ENCODE measurements at places on chromosomes 6 and 20. TPM values are rescaled to one million over a fixed set of nuclear protein-coding genes. Genes with fewer than 3 reads are reported as not detected.

Gene HFE
- 22.7 TPM for total RNA-seq

Gene CD40
- total RNA-seq, result 6.0 TPM

Gene ZSCAN23
- total RNA-seq, result 3.1 TPM

DNA sequence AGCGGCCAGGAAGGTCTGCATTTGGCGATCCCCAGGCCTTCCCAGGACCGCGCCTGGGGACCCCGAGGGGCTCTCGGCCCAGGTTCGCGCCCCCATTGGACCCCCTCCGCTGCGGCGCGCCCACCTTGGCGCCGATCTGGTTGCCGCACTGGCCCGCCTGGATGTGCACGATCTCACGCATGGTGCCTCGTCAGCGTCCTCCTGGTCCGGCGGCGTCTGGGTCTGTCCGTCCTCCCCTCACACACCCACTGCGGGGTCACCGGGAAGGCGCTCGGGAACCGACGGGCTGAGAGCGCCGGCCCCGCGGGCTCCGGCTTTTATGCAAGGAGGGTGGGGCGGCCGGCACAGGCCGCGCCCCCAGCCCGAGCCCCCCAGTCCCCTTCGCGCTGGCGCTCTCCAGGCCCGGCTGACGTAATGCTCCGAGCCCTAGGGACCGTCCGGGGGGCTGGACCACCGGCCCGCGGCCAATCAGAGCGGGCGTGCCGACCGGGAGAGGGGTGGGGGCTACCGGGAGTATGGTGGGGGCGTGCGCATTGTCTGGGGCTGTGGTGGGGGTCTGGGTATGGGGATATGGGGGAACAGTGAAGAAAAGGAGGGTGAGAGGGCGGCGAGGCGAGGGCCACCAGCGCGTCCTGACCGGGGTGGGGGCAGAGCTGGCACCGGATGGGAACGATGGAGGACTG is at the start of gene TUBB2B:
TUBB2B (minus strand) TSS at position 291 of the 683 bp plus-strand sequence; CDS start at position 181, 110 bp downstream.
- no peak within 1 kb of the TSS for H3K27ac ChIP-seq
- H3K27me3 ChIP-seq, result peaks cover 38% of the 10 kb centered on the region
- DNase-seq, result no peak

- no peak overlapping the region for H3K27ac ChIP-seq
- no peak overlapping the region for H3K4me3 ChIP-seq
- peaks cover 4% of the 10 kb centered on the region for H3K4me1 ChIP-seq
- DNase-seq, result no peak
- no peaks in the 10 kb centered on the region for H3K27me3 ChIP-seq
- H3K36me3 ChIP-seq, result no peaks in the 10 kb centered on the region
These were observed 41.8 kb upstream of the BACH2 start for GRCh38 chr6:90338409-90338808.

- DNase-seq, result peak; percentile 27
- no peak overlapping the region for H3K4me3 ChIP-seq
- H3K4me1 ChIP-seq, result peaks cover 20% of the 10 kb centered on the region
- no peak overlapping the region for H3K27ac ChIP-seq
- no peaks in the 10 kb centered on the region for H3K27me3 ChIP-seq
These were observed 11.5 kb downstream of the SRXN1 start for GRCh38 chr20:641516-641875.

- DNase-seq, result no peak
- H3K27ac ChIP-seq, result no peak overlapping the region
- H3K27me3 ChIP-seq, result no peaks in the 10 kb centered on the region
- no peaks in the 10 kb centered on the region for H3K4me1 ChIP-seq
- no peaks in the 10 kb centered on the region for H3K36me3 ChIP-seq
These were observed 19.5 kb downstream of the GSTA4 start for GRCh38 chr6:52975580-52975979.

DNA sequence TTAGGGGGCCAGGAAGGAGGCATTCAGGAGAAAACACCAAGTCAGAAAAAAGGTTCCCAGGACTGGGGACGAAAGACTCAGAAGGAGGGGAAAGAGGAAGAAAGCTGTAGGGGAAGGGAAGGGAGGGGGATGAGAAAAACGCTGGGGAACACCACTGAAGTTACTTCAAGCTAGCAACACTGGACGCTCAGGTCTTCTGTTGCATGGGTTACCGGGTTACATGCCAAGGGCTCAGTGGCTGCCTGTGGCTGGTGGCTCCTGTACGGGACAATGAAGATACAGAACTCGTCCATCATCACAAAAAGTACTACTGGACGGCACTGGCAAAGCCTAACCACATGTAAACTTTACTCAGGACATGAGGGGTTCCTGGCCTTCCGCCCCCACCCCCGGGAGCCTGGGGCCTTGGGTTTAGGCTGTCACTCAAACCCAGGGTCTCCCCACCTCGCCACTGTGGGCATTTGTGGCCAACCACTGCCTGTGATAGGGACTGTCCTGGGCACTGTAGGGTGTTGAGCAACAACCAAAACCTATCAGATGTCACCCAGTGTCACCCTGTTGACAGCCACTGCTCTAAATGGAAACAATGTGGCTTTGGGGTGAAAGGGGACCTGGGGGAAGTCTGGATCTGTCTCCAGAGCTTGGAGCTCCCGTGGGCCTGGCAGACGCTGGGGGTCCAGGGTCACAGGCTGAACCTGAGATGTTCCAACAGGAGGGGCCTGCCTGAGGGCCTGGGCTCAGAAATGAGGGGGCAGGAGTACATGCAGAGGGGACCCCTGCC is 40.3 kb upstream of the CD93 start:
- H3K4me3 ChIP-seq, result no peak overlapping the region
- H3K36me3 ChIP-seq, result no peaks in the 10 kb centered on the region
- H3K27me3 ChIP-seq, result no peaks in the 10 kb centered on the region
- peaks cover 28% of the 10 kb centered on the region for H3K4me1 ChIP-seq

DNA sequence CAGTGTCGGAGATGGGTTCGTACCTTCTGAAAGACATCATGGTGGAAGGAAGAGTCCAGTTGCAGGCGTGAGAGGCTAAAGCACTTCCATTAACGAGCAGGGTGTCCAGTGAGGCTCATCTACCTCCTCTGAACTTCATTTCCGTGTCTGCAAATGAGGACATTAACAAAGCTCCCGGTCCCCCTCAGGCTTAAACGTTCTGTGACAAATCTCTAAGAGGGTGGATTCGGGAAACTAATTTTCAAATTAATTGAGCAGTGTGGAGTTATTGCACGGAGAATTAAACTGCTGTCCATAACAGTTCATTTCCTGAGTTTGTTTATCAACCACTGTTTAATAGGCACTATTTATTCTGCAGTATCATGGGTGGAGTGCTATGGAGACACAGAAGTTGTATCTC is 68.2 kb downstream of the TRMT6 start:
- H3K4me3 ChIP-seq, result no peak overlapping the region
- DNase-seq, result no peak

DNA sequence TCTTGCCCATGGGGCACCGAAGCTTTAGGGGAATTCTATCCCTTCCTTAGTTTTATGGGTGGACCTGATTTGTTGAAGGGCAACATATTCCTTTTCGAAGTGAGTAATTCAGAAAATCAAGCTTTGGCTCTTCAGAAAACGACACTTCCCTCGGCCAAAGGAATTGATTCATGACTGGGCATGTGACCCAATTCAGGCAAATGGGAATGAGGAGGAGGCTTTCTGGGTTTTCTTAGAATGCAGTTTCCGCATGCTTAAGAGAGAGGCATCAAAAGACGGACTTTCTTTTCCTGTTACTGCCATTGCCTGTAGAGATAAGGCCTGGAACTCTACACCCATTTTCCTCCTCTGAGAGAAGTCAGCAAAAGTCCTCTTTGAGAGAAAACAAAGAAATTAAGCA is 179.5 kb downstream of the RFPL4B start:
- no peaks in the 10 kb centered on the region for H3K27me3 ChIP-seq
- no peaks in the 10 kb centered on the region for H3K4me1 ChIP-seq
- H3K4me3 ChIP-seq, result no peak overlapping the region
- no peak for DNase-seq
- no peak overlapping the region for H3K27ac ChIP-seq
- H3K36me3 ChIP-seq, result no peaks in the 10 kb centered on the region

DNA sequence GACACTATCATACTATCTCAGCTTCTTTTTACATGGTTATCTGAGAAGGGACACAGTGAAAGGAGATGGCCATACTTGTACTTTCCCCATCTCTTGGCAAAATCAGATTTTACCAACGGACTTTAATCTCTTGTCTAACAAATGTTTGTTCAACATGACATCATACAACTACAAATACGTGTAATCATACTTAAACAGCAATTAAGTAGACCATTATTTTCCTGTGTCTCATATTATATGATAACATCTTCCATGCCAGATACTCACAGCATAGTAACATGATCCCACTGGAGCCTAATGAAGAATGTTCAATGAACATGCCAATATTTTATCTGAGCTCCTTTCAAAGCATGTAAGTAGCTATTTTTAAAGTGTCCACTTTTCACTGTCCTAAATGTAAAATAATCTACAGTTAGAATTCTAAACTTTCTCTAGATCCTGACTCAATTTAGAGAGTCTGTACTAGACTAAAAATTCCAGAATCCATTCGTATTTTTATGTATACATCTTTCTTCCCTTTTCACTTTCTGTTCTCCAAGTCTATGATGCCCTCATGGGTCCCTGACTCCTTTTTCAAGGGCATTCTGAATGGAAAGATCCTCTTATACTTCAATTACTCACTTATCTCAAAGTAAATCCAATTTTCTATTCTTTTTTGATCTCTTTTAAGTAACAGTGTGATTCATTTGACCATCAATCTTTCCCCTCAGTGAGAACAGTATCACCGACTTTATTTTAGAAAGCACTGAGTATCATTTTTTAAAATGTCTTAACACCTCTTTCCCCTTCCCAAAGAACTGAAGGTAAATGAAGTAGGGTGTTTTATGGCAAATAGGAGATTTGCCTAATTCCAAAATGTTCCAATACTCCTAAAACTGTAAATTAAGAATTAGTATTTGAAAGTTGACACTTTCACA is 133.5 kb downstream of the CDK19 start:
- no peak overlapping the region for H3K4me3 ChIP-seq
- H3K27me3 ChIP-seq, result no peaks in the 10 kb centered on the region
- peak overlapping the region; percentile 29 for H3K27ac ChIP-seq
- DNase-seq, result no peak
- H3K36me3 ChIP-seq, result no peaks in the 10 kb centered on the region

DNA sequence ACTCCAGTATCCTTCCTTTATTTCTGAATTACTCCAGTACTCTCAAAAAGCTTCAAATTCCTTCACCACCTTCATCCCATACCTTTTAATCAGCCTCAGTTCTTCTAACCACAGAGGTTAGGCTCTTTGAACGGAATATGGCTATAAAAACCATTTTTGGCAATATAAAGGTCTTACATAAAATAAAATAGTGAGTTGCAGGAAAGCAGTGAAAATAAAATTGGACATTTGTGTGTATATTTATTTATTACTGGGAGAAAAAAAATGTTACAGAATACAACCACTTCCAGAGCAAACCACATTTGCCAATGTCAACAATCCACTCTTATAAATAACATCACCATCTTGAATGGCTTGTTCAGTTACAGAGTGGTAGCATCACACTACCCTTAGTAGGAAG is 7.7 kb downstream of the HDDC2 start:
- no peaks in the 10 kb centered on the region for H3K27me3 ChIP-seq
- H3K4me3 ChIP-seq, result no peak overlapping the region
- H3K4me1 ChIP-seq, result peaks cover 12% of the 10 kb centered on the region
- no peak for DNase-seq
- H3K27ac ChIP-seq, result no peak overlapping the region
- H3K36me3 ChIP-seq, result no peaks in the 10 kb centered on the region

DNA sequence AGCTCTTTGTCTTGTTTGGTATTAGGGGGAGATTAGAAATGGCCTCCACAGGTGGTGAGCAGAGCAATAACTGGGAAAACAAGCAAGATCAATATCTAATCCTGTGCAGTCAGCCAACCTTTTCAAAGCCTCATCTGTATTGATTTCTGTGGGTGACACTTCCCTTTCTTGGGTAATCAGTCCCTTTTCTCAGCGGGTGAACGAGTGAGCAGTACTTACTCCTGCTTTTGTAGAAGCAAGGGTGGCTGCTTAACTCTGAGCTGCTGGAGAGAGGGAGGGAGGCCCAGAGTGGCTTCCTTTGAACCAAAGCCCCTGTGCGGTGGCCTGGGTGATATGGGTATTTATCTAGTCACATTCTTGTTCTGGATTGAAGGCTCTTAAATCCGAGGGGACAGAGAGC is 254.8 kb upstream of the CHD6 start:
- no peak overlapping the region for H3K4me3 ChIP-seq
- H3K4me1 ChIP-seq, result no peaks in the 10 kb centered on the region
- no peak overlapping the region for H3K27ac ChIP-seq
- H3K27me3 ChIP-seq, result no peaks in the 10 kb centered on the region
- H3K36me3 ChIP-seq, result no peaks in the 10 kb centered on the region

Data from adrenal gland (tissue), 19 donors.